Smooth muscle cell of the umbilical artery (primary cell): ENCODE measurements at places on chromosomes 4 and X. TPM values are rescaled to one million over a fixed set of nuclear protein-coding genes. Genes with fewer than 3 reads are reported as not detected.

The NOX1 gene
- not detected in 2 replicates for total RNA-seq

The SAGE1 gene
- not detected in 2 replicates for total RNA-seq

The TKTL2 gene
- total RNA-seq = not detected in 2 replicates

The ADGRG4 gene
- total RNA-seq = not detected in 2 replicates

The POU3F4 gene
- not detected in 2 replicates for total RNA-seq
